PC-3 (cell line): ENCODE measurements at places on chromosomes 13 and 19. TPM values are rescaled to one million over a fixed set of nuclear protein-coding genes. Genes with fewer than 3 reads are reported as not detected.

METTL21C gene
- not detected in 2 replicates for total RNA-seq

COG6 gene
- total RNA-seq = 16.0 and 19.1 TPM in 2 replicates

LHB gene
- total RNA-seq = not detected in 2 replicates

MYPOP gene
- 5.4 and 12.0 TPM in 2 replicates for total RNA-seq

PGLYRP2 gene
- total RNA-seq = not detected in 2 replicates

DNA sequence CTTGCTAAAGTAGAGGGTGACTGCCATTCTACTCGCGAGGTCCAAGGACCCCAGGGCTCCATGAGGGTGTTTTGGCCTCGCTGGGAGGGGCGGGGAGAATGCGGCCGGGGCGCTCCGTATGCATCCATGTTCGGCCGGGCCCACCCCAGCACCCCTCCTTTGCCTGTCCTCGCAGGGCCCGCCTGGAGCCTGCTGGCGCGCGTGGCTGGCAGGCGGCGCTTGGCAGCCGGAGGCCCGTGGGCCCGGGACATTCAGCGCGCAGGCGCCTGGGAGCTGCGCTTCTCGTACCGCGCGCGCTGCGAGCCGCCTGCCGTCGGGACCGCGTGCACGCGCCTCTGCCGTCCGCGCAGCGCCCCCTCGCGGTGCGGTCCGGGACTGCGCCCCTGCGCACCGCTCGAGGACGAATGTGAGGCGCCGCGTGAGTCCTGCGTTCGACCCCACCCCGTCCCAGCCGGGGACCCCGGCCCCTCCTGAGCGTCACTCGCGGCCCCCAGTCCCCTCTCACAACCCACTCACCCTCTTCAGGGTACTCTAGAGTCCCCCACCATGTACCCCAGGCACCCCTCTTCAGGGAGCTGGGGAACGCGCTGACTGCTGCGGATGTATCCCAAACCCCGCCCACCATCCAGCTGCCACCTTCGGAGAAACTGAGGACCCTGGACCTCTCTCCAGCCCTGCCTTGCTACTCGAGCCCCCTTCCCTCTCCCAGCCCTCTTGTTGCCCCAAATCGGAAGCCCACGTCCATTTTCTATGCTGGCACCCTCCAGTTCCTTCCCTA lies 4.1 kb downstream of the DLL3 start:
- DNase-seq = no peak

DNA sequence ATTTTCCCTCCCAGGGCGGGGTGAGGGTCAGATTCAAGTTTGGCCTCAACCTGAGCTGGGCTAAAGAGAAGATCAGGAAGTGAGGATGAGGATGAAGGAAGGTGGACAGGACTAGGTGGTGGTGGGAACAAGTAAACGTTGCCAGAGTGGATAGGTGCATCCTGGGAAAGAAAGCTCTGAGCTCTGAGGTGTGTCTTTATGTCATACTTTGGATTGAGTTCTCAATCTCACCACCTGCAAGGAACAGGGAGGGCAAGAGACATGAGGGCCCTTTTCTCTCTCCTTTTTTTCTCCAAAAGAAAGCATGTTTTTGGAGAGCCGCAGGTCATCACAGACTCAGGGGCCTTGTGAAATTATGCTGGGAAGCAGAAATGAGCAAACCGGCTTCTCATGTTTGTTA lies 38.2 kb upstream of the IGFL1 start:
- no peak for DNase-seq

DNA sequence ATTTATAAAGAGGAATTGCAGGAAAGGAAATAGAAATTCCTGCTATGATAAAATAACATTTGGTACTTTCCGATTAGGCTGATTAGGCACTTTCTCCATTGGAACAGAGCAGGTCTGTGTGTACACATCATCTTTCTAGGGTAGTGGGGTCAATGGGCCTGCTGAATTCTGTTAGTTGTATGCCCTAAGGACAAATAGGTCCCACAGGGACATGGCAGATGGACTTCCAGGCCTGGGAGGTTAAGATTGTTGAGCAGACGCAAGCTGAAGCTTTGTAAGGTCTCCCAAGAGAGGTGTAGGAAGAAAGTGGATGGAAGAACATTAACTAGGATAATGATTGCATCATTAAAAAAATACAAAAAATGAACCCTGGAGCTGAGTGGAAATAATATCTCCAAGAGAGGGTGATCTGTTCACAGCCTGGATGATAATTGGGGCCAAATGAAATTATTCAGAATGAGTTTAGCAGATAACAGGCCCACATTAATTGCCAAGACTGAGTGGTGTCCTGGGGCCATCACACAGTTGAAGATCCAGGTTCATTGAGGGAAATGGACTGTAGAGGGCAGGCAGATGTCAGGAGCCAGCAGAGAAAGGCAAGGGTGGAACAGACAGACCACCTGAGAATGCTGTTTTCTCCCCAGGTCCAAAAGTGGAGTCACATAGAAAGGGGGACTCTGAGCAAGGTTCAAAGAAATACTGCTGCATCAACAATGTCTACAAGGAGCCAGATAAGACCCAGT lies 215.1 kb downstream of the DNAJC15 start:
- DNase-seq = no peak

DNA sequence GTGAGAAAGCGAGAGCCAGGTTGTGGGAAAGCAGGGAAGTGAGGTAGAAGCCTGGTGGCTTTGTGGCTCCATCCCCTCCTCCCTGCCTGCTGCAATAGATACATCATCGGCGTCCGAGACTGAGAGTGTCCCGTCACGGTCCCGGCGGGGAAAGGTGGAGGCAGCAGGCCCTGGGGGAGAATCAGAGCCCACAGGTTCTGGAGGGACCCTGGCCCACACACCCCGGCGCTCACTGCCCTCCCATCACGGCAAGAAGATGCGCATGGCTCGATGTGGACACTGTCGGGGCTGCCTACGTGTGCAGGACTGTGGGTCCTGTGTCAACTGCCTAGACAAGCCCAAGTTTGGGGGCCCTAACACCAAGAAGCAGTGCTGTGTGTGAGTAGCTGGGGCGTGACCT lies 5.1 kb downstream of the KMT2B start:
- DNase-seq = no peak

- DNase-seq = peak; percentile 50
These were observed 39.8 kb upstream of the IGFL4 start for GRCh38 chr19:46080561-46080960.

DNA sequence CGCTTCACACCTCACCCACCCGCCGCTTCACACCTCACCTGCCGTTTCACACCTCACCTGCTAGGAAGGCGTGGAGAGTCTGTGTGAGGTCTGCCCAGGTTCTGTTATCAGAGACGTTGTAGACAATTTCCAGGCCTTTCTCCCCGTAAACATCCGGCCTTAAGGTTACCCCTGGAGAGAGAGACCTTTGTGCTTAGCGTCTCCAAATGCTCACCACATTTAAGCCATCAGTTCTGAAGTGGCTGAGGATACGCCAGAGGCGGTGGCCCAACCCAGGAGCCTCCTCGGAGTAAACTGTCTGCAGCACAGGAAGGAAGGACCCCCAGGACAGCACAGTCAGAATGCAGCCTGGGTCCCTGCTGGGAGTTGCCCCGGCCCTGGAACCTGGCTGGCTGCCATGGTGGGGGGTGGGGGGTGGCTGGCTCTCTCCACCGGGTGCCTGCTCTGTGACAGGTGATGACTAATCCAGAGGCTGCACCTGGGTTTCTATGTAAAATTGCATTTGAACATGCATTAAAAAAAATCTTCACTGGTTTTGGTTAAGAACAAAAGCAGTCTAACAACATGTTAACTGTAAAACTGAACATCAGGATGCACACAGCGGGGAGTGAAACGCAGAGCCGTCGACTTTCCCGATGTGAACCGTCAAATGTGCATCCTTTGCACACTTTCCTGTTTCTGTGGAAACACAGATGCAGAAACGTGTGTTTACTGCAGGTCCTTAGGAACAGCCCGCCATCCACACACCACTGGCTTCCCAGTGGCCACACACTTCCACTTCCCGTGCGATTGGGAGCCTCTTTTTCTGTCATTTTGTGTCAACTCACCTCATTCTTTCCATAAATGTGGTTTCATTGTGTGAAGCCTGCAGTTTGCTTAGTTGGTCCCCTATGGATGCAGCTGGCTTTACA lies 4.5 kb downstream of the ATP4B start:
- peak; percentile 12 for DNase-seq

DNA sequence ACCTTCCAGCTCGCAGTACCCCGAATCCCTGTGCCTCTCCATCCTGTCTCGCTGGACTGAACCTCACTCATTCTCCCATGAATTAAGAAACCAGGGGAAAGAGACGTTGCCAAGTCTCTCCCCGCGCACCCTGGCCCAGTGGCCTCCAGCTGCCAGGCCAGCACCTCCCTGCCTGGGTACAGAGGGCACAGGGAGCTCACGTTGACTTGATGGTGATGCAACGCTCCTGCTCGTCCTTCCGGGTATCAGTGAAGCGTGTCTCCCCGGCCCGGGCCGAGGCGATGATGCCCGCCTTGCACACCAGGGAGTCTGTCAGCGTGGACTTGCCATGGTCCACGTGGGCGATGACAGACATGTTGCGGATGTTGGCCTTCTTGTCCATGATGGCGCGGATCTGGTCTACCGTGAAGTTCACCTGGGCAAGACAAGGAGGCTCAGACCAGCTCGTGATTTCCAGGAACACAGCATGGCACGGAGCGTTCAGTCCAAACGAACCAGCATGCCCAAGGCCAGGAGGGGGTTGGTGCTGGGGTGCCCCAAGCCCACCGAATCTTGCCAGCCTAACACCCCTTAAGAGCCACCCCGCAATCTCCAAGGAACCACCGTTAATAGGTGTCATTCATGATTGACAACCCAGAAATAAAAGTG lies 1.2 kb downstream of the EEF2 start:
- DNase-seq = peak; percentile 17

GRCh38 chr13:111630406-111630805 lies 310.0 kb downstream of the TEX29 start:
- no peak for DNase-seq

DNA sequence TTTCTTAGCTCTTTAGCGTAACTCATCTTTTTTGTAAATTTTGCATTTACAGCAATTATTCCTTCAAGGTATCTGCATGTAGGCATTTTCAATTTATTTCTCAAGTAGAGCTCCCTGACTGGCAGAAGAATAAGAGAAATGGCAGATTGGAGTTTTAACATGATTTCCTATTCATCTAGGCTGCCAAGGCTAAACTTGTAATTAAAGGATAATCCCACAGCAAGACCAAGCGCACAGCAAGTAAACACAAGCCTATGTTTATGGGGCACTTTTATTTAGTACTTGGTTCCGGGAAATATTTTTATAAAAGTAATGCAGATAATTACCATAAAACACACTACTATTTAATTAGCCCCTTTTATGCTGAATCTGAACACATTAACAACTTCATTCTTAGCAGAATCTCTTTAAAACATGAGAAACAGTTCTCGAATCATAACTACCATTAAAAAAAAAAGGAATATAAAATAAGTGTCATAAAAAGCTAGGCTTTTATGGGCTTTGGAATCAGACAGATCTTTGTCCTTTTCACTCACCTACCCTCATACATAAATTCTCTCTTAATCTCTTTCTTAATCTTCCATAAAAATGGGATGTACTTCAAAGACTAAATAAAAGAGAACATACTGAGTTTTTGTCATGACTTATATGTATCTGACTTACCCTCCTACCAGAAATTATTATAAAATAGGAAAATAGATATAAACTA lies 961.6 kb upstream of the MIR17HG start:
- DNase-seq = no peak

- no peak for DNase-seq
These were observed 76.1 kb upstream of the PCDH8 start for GRCh38 chr13:52924289-52925148.

- no peak for DNase-seq
These were observed 649.4 kb downstream of the DIAPH3 start for GRCh38 chr13:59514316-59514715.

DNA sequence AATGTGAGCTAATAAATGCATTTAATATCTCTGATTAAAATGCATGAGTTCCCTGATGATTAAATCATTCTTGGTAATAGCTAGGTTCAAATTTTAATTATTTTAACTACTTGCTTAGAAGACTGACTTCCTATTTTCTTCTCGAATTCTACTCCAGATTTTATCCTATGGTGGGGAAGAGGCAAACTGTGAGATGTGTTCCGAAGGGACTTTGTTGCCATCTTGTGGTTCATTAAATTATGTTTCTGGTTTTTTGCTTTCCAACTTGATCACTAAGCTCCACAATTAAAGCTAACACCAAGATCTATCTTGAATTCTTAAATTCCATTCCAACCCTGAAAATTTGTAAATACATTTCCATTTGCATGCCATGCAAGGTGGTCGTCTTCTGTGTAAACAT lies 538.4 kb upstream of the PCDH20 start:
- DNase-seq = peak; percentile 50

DNA sequence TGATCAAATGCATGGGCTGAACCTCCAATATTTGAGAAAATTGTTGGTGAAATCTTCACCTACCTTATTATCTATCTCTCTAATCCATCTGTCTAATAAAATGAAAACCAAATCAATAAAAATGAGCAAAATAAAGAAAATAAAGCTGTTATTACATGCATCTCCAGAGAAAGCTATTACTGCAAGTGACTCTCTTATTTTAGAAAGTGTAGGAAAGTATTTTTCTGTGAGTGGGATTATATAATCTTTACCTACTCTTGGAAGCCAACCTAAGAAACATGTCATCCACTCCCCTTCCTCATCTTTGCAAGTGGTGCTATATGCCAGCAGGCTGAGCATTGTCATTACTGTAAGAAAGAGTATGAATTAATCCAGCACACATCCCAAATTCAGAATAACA lies 191.5 kb upstream of the RFC3 start:
- DNase-seq = no peak

- DNase-seq = no peak
These were observed 316.9 kb downstream of the TEX29 start for GRCh38 chr13:111637365-111637764.

GRCh38 chr13:56586976-56587375 lies 553.7 kb upstream of the PRR20A start:
- no peak for DNase-seq

GRCh38 chr13:69496981-69497380 lies 610.6 kb upstream of the ATXN8OS start:
- DNase-seq = no peak

- peak; percentile 4 for DNase-seq
These were observed 92.3 kb downstream of the TUBA3C start for GRCh38 chr13:19089315-19089714.

DNA sequence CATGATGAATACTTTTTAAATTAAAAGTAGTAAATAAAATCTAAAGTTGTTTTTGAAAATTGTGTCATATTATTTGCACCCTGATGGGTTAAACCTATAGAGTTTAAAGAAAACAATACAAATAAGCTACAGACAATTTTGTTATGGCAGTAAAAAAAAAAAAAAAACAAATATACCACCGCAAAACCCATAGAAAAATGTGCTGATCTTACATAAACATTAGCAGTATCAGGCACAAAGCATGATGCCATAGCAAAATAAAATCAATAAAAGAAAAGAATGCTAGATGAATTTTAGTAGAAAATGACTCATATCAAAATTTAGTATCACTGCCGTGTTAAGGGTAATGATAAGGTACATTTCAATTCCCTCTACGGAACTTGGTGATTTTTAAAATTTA lies 826.0 kb downstream of the SLITRK1 start:
- no peak for DNase-seq

GRCh38 chr19:47176071-47176626 lies 45.5 kb downstream of the SAE1 start:
- no peak for DNase-seq

DNA sequence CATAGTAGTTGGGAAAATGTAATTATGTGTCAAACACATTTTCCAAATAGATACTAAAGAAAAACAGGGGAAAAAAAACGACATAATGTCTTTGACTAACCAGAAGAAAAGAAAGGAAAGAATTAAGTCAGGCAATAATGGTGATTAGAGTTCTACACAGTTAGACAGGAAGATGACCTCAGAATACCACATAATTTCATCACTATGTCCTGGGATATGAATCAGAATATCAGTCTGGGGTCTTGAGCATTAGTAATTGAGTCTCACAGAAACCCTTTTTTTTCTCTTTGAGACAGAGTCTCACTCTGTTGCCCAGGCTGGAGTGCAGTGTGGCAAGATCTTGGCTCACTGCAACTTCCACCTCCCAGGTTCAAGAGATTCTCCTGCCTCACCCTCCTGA lies 503.4 kb downstream of the SLITRK1 start:
- no peak for DNase-seq
